AG04449 (cell line): ENCODE measurements at places on chromosomes 11 and 22.

GRCh38 chr11:47495011-47495855 is 46.3 kb upstream of the RAPSN start:
- DNase-seq, result peak; percentile 56

DNA sequence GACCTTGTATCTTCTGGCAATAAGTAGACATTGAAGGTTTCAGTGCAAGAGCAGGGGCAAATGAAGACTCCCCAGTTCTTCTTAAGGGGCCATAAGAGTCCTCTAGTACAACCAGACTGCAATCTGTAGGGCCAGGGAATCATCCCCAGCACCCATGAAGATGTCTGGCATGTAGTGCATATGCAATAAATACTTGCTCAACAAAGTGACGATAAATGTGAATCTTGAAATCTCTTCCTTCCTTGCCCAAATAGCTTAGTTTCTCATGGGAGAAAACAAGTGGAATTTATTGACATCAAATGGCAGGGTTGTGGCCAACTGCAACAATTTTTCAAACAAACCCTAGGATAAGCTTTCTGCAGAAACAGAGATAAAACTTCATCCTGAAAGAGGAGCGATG is 107.6 kb downstream of the ABTB2 start:
- DNase-seq, result no peak

- no peak for DNase-seq
These were observed 43.6 kb upstream of the HORMAD2 start for GRCh38 chr22:30036656-30037055.

DNA sequence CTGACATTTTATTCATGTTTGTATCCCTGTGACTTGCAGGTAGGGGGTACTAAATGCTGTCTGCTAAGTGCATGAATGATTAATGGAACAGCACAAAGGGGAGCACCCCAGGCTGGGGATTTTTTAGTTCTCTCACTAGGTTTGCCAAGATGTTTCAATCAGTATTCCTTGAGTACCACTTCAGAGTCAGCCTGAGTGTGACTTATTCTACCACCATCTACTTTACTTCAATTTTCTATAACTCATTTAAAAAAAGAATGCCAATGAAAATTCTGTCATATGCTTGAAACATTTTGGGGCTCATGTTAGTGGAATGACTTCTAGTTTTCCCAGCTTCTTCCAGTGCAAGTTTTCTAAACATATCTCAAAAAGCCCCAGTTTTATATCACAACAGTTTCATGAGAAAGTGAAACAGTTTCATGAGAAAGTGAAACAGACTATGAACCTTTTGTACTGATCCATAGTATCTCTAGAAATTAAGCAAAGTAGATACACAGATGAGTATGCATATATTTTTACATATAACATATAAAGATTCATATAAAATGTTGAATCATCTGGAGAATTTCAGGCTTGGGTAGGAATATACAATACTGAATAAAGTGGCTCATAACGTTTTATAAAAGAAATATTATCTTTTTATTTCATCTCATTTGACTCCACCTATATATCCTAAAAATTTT is 252.4 kb downstream of the GRM5 start:
- no peak for DNase-seq

DNA sequence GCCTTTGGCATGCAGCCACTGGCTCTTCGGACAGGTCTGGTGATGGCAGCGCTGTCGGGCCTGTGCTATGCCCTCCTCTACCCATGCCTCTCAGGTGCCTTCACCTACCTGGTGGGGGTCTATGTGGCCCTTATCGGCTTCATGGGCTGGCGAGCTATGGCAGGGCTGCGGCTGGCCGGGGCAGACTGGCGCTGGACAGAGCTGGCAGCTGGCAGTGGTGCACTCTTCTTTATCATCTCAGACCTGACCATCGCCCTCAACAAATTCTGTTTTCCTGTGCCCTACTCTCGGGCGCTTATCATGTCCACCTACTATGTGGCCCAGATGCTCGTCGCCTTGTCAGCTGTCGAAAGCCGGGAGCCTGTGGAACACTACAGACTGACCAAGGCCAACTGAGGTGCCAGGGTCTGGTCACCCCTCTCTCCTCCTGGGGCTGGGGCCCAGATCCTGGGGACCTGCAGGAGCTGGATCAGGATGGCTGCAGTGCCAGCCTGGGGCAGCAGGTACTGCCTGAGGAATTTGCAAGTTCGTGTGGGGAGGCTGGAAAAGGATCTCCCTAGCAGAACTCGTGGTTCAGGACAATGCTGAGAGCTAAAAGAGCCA is 3.1 kb downstream of the TMEM86A start:
- DNase-seq, result no peak

DNA sequence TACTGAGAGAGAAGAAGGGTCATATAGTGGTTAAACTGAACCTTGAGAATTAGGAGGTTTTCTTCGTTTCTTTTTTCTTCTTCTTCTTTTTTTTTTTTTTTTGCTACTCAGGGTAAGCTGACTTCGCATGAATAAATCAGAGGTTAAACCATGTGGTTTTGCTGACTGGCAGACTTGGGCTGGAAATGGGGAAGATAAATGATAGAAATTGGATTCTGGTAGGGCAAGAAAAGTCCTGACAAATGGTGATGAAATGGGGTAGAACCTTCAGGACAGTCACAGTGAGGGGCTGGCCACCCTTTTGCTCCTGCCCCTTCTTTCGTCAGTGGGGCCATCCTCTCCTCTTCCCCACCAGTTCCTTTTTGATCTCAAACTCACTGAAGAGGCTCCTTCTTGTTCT is 1.6 kb upstream of the SWAP70 start:
- no peak for DNase-seq

GRCh38 chr22:32492111-32492510 is 17.5 kb downstream of the FBXO7 start:
- no peak for DNase-seq
